ENCODE measurements at places on chromosomes 6 and 20.
A peak's percentile ranks its signal among the peaks of the same experiment; 100 is the strongest.

- no peak for DNase-seq
These were observed 3.1 kb upstream of the ZNF831 start for GRCh38 chr20:59160389-59161115.

GRCh38 chr6:31385041-31385440 is 18.4 kb upstream of the MICA start:
- DNase-seq: no peak

GRCh38 chr6:21887231-21888185 is 294.0 kb downstream of the SOX4 start:
- DNase-seq: no peak

GRCh38 chr6:143348531-143348930 is 102.0 kb downstream of the ADAT2 start:
- DNase-seq: no peak

- no peak for DNase-seq
These were observed 298.3 kb downstream of the PRL start for GRCh38 chr6:21998582-21998981.

DNA sequence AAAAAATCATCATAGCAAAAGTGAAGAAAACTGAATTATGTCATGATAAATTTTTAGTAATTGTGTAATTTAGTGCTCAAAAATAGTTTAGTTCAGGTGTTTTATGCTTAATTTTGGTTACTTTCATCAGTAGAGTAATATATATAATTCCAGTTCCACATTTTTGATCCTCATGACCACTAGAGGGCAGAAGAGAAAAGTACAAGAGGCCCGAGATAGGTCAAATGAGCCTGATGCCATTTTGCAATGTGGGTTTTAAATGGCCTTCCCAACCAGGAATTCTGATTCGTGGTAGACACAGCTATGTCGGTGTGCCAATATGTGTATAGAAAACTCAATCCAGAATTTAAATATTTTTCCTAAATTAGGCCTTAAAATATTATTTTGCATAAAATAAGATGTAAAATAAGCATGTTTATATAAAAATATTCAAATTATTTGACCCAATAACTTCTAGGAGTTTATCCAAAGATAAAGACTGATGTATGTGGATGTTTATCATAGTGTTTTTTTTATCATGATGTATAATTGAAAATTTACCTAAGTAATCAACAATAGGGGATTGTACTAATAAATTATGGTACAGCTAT is 159.7 kb upstream of the RPS6KA2 start:
- peak; percentile 23 for DNase-seq

- no peak for DNase-seq
These were observed 27.3 kb upstream of the SLC22A23 start for GRCh38 chr6:3484192-3484591.

GRCh38 chr6:40997234-40997957 is 41.6 kb downstream of the UNC5CL start:
- DNase-seq: no peak

DNA sequence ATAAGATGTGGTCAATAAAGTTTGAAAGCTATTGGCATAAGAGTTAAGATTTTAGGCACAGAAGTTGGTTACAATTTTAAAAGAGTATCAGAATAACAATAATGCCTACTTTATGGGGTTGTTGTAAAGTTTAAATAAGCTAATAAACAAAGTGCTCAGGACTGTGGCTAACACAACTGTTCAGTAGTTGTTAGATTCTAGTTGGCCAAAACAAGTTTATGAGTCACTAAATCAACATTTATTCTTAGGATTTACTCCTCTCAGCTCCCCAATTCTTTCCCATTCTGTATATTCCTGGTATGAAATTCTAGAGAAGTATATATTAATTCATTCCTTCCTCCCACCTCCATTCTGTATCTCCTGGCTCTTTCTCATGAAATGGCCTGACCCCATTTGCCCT is 14.5 kb downstream of the RMND1 start:
- no peak for DNase-seq

DNA sequence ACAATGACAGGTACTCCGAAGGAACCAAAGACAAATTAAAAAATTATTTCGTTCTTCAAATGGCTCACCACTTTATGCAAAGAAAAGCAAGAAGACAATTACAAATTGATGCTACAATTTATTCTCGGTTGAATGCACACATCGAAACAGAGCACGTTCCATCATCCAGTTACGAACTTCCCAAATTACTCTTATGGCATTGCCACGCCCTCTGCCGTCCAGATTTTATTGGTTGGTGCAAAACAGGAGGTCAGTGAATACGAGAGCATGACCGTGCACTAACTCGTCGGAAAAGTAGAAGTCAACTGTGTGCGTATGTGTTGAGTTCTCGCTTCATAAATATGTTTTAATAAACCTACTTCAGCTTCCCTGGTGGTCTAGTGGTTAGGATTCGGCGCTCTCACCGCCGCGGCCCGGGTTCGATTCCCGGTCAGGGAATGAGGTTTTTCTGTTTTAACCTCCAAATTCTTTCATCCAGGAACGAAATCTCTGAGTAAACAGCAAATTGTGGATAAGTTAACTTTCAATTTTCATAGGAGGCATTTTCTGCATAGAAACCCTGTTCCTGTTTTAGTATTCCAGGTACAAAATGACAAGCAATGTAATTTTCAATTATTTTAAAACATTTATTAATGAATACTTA is 23.2 kb downstream of the ZNF311 start:
- peak; percentile 78 for DNase-seq

- DNase-seq: no peak
These were observed 8.3 kb downstream of the MYL9 start for GRCh38 chr20:36549628-36549941.

- DNase-seq: no peak
These were observed 6.5 kb upstream of the BNIP5 start for GRCh38 chr6:36343109-36343680.

- no peak for DNase-seq
These were observed 67.8 kb downstream of the THBS2 start for GRCh38 chr6:169185692-169186485.

GRCh38 chr20:60063048-60063451 is 104.8 kb downstream of the CDH26 start:
- no peak for DNase-seq

DNA sequence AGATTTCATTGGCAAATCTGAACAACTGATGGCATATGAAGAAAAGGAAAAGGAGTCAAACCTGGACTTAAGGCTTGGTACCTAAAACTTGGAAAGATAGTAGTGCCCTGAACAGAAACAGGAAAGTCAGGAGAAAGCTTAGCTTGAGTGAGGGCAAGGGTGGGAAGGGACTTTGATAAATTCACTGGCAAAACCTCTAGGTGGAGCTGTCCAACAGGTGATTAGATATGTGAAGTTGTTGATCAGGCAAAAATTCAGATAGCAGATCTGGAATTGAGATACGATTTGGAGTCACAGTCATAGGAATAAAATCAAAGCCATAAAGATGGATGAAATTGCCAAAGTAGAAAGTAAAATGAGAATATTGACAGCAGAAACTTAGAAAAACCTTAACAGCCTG is 16.1 kb upstream of the ZNF292 start:
- peak; percentile 22 for DNase-seq

- no peak for DNase-seq
These were observed 456.9 kb upstream of the JAG1 start for GRCh38 chr20:11130554-11131166.

GRCh38 chr6:43276577-43277305 is 21.3 kb upstream of the SLC22A7 start:
- DNase-seq: no peak

GRCh38 chr6:12504325-12504966 is 212.1 kb upstream of the PHACTR1 start:
- peak; percentile 32 for DNase-seq

GRCh38 chr6:10692965-10693538 is 1.4 kb downstream of the C6orf52 start:
- DNase-seq: no peak

DNA sequence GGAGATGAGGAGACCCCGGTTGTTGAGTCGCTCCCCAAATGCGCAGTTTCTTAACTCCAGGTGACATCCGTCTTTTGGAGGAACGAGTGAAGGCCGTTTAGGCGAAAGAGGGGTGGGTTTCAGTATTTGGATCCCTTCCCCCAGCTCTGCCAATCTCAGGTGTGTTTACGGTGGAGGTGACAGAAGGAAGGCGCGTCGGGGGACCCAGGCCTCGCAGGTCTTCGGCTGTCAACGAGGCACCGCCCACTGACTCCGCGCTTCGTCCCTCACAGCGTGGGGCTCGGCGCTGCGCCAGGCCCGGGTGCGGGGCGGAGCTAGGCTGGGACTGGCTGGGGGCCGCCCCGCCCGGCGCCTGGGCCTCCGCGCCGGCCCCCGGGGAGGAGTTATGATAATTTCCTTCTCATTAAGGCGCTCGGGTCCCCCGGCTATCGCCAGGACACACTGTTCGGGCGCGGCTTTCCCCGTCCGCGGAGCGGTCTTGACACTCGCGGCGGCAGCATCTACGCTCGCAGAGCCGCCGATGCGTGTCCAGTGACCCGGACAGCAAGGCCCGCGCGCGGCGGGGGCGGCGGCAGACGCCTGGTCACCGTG is at the start of gene TFAP2C:
TFAP2C (plus strand) TSS at position 434 of the 591 bp plus-strand sequence. CDS start 239 bp downstream, outside the sequence.
- no peak for DNase-seq
